A549 treated with CpdA at 1 μM for 4 hours (cell line): ENCODE measurements at places on chromosomes 1 and 21. TPM values are rescaled to one million over a fixed set of nuclear protein-coding genes. Genes with fewer than 3 reads are reported as not detected.

The CBR1 gene
- total RNA-seq = 169 to 198 TPM (median 179 TPM) in 5 replicates

The MFSD2A gene
- 4.2 to 4.8 TPM (median 4.7 TPM) in 5 replicates for total RNA-seq

The OR2T1 gene
- not detected in 5 replicates for total RNA-seq

The TRIM62 gene
- 2.0 to 2.3 TPM (median 2.1 TPM) in 5 replicates for total RNA-seq

The CELA3A gene
- total RNA-seq = not detected in 5 replicates

The RHD gene
- not detected in 5 replicates for total RNA-seq

The INAVA gene
- total RNA-seq = 33.8 to 43.7 TPM (median 37.4 TPM) in 5 replicates

The FTCD gene
- 0.05 TPM in 1 of 5 replicates, not detected in the others for total RNA-seq

The CD247 gene
- 0.19 to 0.38 TPM (median 0.29 TPM) in 3 of 5 replicates, not detected in the others for total RNA-seq

The BACE2 gene
- total RNA-seq = 22.4 to 24.0 TPM (median 23.1 TPM) in 5 replicates

The ASTN1 gene
- not detected in 5 replicates for total RNA-seq

The CD164L2 gene
- not detected in 5 replicates for total RNA-seq

The PPIAL4G gene
- total RNA-seq = not detected in 5 replicates

The KRTAP19-3 gene
- total RNA-seq = not detected in 5 replicates

The TINAGL1 gene
- total RNA-seq = 0.50 to 0.97 TPM (median 0.71 TPM) in 5 replicates

The CYP4A11 gene
- not detected in 5 replicates for total RNA-seq

The PRELP gene
- 0.02 TPM in 1 of 5 replicates, not detected in the others for total RNA-seq

The MAB21L3 gene
- total RNA-seq = 0.04 TPM in 1 of 5 replicates, not detected in the others

The ADAMTS4 gene
- total RNA-seq = 0.01 TPM in 1 of 5 replicates, not detected in the others

The SPRR1B gene
- not detected in 5 replicates for total RNA-seq

The KRTAP21-2 gene
- total RNA-seq = not detected in 5 replicates

The SHC1 gene
- 128 to 148 TPM (median 144 TPM) in 5 replicates for total RNA-seq

The ZFYVE9 gene
- total RNA-seq = 6.9 to 10.4 TPM (median 7.8 TPM) in 5 replicates

The SLC16A4 gene
- total RNA-seq = 26.5 to 40.2 TPM (median 37.4 TPM) in 5 replicates

The TAL1 gene
- not detected in 5 replicates for total RNA-seq

The DDI2 gene
- total RNA-seq = 8.1 to 11.8 TPM (median 9.1 TPM) in 5 replicates

The NBPF15 gene
- 17.7 to 24.7 TPM (median 20.8 TPM) in 5 replicates for total RNA-seq

The PLXNA2 gene
- total RNA-seq = 0.50 to 1.0 TPM (median 0.87 TPM) in 5 replicates

The GBP7 gene
- total RNA-seq = not detected in 5 replicates
